NCI-H1930 (cell line): ENCODE measurements at places on chromosomes 12 and 14.

- no peak for DNase-seq
These were observed 1.2 kb downstream of the NEK9 start for GRCh38 chr14:75125617-75126016.

DNA sequence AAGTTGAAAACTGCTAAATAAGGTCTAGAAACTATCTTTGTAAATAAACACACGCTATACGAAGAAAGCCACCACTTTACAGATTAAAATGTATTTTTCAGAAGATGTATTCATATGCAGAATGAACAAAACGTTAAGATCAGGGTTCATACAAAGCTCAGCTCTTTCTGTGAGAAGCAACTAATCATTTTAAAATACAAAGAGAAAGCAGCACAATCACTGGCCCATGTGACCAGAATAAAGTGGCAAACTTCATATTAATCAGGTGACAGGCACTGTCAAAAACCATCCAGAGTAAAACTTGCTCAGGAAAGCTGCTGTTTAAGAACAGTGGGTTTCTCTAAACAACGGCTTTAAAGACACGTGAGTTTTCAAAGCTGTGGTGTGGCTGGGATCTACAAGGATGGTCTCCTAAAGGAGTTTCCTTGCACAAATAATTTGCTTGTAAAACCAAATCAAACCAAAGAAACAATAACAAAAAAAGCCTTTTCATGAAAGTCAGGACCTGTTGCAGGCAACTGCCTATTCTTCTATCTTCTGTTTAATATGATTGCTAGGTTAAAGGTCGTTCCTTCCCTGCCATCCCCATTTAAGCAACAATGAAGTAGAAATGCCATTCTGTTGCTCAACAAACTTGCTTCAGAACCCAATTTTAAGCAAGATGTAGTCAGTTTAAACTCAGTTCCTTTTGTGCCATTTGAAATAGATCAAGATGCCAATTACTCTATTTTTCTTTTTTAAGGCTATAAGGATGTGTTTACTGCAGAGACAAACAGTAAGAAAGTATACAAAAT is 22.3 kb downstream of the SEL1L start:
- DNase-seq = no peak

GRCh38 chr12:40261937-40262336 is 37.1 kb downstream of the LRRK2 start:
- no peak for DNase-seq

DNA sequence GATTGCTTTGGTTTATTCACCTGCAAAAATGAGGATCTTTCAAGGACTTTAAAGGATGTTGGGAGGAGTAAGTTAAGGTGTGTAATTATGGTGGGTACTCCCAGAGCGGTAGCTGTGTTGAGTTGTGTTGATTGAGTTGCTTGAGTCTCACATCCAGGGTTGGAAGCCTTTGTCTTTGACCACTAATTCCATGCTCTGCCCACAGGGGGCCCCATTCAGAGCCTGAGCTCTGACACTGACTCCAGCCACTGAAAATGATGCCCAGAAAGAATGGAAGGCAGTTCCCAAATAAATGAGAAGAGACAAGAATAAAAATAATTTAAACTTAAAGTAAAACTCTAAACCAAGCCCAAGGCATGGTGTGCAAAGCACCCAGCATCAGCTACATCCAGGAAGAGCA is 237.4 kb upstream of the PWP1 start:
- peak; percentile 10 for DNase-seq

DNA sequence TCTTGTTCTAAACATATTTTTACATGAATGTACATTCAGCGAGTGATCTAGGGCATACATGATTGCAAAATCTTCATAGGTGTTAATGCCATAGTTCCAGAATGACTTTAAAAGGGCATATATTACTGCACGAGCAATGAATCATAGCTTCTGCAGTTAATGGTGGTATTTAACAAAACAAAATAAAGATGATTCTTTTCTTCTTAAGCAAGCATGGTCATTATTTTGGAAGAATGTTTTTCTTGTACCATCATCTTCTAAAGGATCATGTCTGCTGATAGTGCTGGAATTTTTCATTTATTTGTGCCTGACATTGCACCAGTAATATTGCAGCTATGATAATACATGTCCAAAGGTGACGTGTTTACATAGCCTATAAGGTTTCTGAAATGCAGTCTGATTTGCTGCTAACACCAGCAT is 388.6 kb downstream of the CCDC91 start:
- no peak for DNase-seq

- DNase-seq = no peak
These were observed 31.3 kb upstream of the ANP32D start for GRCh38 chr12:48441069-48441468.

DNA sequence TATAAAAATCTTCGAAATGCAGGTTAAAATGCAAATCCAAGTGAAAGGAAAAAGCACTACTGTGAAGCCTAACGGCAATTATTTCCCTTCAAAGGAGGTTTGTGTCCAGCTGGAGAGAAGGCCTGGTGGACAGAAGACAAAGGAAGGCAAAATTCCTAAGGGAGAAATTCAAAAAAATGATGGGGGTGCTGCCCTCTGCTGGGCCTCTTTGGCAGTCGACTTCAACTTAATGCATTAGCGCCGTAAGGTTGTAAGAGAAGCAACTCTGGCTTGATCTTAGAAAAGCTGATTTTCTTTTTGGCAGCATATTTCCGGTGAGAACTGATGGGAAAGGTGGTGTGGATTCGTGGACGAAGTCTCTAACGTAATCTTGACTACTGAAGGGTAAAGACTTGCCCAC is 34.3 kb upstream of the CHFR start:
- no peak for DNase-seq

GRCh38 chr12:14417715-14418114 is 52.2 kb downstream of the ATF7IP start:
- DNase-seq = no peak

GRCh38 chr12:118271770-118272417 is 100.8 kb downstream of the TAOK3 start:
- DNase-seq = no peak

GRCh38 chr12:47527816-47528215 is 178.0 kb downstream of the RPAP3 start:
- no peak for DNase-seq

GRCh38 chr12:59643550-59643949 is 47.7 kb downstream of the SLC16A7 start:
- DNase-seq = no peak

DNA sequence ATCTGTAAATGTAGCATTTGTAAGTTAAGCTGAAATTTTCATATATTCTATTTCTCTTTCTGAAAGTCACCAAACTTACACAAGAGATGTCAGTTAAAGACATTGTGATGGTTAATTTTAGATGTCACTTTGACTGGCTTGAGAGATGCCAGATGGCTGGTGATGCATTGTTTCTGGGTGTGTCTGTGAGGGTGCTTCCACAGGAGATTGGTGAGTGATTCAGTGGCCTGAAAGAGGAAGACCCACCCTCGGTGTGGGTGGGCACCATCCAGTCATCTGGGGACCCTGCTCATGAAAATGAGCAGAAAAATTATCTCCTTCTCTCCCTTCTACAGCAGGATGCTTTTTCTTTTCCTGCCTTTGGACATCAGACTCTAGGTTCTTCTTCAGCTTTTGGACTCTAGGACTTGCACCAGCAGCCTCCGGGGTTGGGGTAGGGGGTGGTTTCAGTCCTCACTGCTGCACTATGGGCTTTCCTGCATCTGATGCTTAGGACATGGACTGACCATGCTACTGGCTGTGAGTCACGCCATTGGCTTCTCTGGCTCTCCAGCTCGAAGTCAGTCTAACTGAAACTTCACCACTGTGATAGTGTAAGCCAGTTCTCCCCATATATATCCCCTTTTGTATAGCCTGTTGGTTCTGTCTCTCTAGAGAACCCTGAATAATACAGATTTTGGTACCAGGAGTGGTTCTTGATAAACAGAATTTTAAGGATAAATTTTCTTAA is 20.9 kb downstream of the PDE6H start:
- no peak for DNase-seq
